Memory B cell (primary cell): ENCODE measurements at places on chromosomes 12 and 14.

DNA sequence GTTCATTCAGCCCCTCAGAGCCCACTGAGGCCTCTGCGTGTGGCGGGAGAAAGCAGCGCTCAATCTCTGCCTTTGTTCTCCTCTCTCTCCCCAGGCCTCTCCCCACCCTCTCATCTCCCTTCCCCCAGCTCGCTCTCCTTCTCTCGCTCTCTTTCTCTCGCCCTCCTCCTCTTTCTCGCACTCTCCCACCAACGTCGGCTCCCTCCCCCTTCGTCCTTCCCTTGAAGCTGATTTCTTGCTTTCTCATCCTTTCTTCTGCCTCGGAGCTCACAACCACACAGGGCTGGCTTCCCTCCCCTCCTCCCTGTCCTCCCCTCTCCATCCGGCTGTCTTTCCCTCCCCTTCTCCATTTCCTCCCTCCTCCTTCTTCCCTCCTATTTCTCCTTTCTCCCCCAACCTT lies 96.4 kb downstream of the LRRC74A start:
- no peak for DNase-seq

DNA sequence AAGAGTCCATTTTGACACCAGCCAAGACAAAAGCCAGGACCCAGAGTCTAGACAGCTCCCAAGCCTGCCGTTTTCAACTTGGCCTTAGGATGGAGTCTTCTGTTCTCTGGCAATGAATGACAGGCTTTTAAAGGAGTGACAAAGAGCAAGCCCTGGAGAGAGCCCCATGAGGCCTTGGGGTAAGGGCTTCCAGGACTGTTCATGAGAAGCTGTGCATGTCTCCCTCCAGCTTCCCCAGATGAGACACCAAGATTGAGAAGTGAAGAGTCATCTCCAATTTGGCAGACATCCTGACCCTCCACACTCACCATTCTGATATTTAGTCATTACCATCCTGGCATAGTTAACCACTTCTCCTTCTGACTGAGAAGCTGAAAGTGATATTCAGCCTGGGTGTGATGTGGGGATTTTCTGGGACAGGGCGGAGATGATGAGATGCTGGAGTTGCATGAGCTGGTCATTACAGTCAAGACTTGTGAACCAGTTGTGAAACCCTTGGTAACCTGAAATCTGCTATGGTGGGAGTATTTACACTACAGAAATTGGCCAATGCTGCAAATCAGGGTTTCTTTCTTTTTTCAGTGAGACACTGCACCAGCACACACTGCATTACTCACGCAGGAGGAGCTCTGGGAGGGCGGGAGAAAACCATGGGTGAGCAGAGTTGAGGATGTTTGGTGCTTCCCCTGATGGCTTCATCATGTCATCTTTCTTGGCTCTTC lies 77.8 kb downstream of the VCPKMT start:
- no peak for DNase-seq

DNA sequence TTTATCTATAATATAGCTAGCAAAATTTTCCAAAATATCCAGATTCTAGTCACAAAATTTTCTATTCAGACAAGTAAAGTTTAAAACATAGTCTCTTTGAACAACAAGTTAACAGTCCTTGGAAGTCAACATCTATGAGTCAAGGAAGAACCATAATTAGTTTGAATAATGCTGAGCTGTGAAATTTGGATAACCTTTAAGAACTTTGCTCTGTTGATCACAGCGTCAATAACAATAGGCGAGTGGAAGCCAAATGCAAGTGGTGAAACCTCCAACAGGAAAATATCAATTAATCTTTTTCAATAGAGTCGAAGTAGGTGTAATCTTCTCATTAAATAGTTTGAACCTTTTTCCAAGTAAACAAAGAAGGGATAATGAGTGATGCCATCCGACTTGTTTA lies 466.6 kb downstream of the FOXG1 start:
- no peak for DNase-seq

DNA sequence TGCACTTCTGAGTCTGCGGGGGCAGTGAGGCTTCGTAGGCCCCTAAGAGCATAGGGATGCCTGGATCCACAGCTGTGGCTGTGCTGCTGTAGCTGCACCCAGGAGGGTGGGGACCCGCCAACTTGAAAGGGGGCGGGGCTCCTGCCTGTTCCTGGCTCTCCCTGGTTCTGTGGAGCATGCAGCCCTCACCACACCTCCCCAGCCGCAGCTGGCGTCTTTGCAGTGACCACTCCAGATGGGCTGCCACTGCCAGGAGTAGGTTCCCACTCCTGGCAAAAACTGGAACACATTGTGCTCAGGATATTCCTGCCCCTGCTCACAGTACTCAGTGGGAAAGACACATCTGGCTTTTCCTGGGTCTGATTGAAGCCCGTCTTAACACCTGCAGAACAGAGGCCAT lies 35.8 kb downstream of the TIMELESS start:
- no peak for DNase-seq

DNA sequence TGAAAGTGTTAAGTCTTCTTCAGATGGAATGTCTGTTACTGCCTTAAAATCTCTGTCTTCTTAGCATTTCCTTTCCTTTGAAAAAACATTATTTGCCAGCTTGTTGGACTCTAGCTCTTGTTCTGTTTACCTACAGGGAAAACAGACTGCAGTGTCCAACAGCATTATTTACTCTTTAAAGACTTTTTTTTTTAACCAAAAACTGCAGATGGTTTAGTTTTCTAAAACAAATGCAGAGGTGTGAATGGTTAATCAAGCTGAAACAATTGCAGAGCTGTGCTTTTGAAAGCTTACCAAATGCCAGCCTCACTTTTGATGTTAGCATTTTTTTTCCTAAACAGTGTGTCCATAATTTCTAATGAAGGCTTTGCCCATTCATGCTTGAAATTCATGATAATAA lies 323.3 kb downstream of the TMEM117 start:
- DNase-seq, result no peak

DNA sequence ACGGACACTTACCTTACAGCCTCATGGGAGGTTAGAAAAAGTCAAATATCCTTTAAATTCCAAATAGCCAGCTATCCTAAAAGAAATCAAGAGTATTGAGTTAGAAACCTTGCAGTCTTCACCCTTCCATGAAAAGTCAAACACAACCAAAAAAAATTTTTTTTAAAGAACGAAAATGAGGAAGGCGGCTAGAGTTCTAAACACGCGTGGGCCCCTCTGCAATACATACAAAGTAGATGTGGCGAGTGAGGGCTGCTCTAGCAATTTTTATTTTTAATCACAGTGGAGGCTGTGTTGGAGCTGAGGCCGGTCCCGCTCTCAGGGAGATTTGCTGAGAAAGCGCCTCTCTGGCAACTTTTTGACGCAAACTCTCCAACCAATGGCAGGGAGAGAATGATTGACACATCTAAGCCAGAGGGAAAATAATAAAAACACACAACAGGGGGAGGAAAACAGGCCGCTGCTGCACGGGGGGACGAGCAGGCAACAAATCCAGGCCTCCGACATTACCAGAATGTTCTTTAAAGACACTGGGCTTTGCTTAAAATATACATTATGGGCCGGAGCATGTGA lies at the start of gene OTX2:
TSS of gene OTX2 (minus strand) at position 333 of the 573 bp plus-strand sequence. CDS start 5,023 bp downstream, outside the sequence.
- no peak for DNase-seq

DNA sequence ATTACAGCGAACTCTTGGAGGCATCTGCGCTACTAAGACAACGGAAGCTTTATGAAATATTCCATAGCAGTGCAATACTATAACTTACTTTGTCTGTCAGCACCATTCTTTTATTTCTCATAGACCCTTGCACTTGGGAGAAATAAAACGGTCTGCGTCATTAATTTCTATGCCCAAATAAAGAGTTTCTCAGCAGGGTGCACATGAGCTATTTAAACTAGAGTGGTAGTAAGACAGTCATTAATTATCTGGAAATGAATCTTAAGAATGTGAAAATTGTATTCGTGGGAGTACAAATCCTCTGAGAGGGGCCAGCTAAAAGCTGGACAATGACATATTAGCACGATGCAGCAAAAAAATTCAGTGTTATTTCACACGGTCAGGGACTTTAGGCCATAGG lies 903.4 kb upstream of the FOXG1 start:
- no peak for DNase-seq

- DNase-seq, result peak; percentile 45
Measured at GRCh38 chr12:56338308-56339157, at the start of gene IL23A. TSS of gene IL23A (plus strand) at chr12:56338884. CDS start at chr12:56339045, 161 bp downstream.

GRCh38 chr12:111858186-111858585 lies 16.2 kb downstream of the MAPKAPK5 start:
- no peak for DNase-seq

GRCh38 chr12:24661657-24662096 lies 287.2 kb downstream of the BCAT1 start:
- no peak for DNase-seq
